Activated naive CD4-positive, alpha-beta T cell treated with anti-CD3 and anti-CD28 coated beads, Interleukin-2, amount 10 ng/mL, durations not matched to agents 5 hours and 36 hours (primary cell): ENCODE measurements at places on chromosomes 2 and 18. TPM values are rescaled to one million over a fixed set of nuclear protein-coding genes. Genes with fewer than 3 reads are reported as not detected.

The MPP4 gene
- total RNA-seq, result not detected

The TWIST2 gene
- not detected for total RNA-seq

The GREB1L gene
- not detected for total RNA-seq

The TLX2 gene
- 0.55 TPM for total RNA-seq

The SERPINB13 gene
- not detected for total RNA-seq

The BOLA3 gene
- 39.3 TPM for total RNA-seq

The SGO2 gene
- 33.0 TPM for total RNA-seq

The ZAP70 gene
- total RNA-seq, result 303 TPM

The AQP12A gene
- total RNA-seq, result not detected

The TRIM54 gene
- not detected for total RNA-seq

The DUSP19 gene
- total RNA-seq, result 1.2 TPM

The GALM gene
- total RNA-seq, result 29.9 TPM

The LAMA3 gene
- total RNA-seq, result 0.86 TPM

The KIF5C gene
- total RNA-seq, result 4.8 TPM

The EVX2 gene
- not detected for total RNA-seq

The CELF4 gene
- total RNA-seq, result not detected

The CXCR1 gene
- 0.28 TPM for total RNA-seq

The SEMA4F gene
- 6.9 TPM for total RNA-seq

The MAL gene
- total RNA-seq, result 354 TPM

The NABP1 gene
- total RNA-seq, result 52.2 TPM

The MYL12B gene
- 331 TPM for total RNA-seq

The TSHZ1 gene
- total RNA-seq, result 21.1 TPM

The C2orf80 gene
- not detected for total RNA-seq

The ID2 gene
- total RNA-seq, result 97.1 TPM

The DOK1 gene
- total RNA-seq, result 28.2 TPM

The ITGB6 gene
- total RNA-seq, result not detected

The GPR75 gene
- total RNA-seq, result 2.3 TPM

The SLC19A3 gene
- total RNA-seq, result not detected

The TFPI gene
- total RNA-seq, result not detected

The CCDC74A gene
- total RNA-seq, result 2.6 TPM
